ENCODE measurements at places on chromosomes 13 and 19. TPM values are rescaled to one million over a fixed set of nuclear protein-coding genes. Genes with fewer than 3 reads are reported as not detected.
A peak's percentile ranks its signal among the peaks of the same experiment; 100 is the strongest.

DNA sequence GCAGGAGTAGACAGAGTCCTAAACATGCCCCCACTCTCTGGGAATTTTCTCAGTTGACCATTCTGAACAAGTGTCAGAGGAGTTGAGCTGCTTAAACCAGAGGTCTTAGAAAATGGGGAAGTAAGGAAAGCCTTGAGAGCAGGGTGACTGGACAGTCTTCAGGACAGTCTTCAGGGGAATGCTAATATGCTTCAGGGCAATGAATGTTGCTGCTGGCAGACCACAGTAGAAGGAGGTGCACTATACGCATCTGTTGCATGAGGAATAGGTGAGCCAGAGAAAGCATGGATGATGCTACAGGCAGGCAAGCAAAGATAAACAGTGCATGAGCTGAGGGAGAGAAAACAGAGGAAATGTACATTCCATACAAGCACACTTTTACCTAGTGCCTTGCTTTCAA is 196.6 kb upstream of the GPR12 start:
- DNase-seq = no peak

GRCh38 chr19:2273356-2274184 is 8.4 kb downstream of the PEAK3 start:
- peak; percentile 79 for DNase-seq

LRRC8E gene
- polyA plus RNA-seq = not detected

GRCh38 chr19:49331616-49332055 is 3.6 kb upstream of the CD37 start:
- DNase-seq = peak; percentile 49

DNA sequence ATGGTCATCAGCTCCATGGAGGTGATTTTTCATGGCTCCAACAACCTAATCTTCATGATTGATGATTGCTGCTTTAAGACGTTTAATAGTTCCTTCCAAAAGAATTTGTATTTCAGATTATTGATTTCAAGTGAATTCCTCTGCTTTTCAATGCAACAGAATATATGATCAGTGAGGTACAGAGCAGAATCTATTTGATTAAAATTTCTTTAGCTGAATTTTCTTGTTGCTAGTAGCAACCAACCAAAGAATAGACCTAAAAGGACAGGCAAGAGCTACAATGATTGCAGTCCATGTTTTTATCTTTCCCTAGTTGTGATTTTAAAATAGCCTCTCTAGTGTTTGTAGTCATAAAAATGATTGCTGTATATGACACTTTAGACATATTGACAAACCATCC is 76.8 kb upstream of the SCEL start:
- DNase-seq = no peak

- no peak for DNase-seq
Measured at GRCh38 chr19:2454962-2455850, 1.6 kb downstream of the LMNB2 start.

DNA sequence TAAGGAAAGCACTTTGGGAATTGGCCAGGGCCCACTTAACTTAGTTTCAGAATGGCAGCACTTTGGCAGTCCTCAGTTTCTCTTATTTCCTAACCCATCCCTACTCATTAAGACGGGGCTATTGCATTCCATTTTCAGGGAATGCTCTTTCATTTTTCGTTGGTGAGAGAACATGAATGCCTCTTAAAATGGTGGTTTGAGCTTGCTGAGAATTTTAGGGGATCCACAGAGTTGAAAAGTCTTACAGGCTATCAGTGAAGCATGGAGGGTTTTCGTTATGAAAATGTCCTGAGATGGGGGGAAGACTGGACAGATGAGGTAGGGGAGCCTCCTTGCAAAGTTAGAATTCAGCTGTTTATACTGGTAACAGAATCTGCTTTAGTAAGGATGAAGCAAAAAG is 71.4 kb downstream of the LRCH1 start:
- no peak for DNase-seq

USHBP1 gene
- not detected for polyA plus RNA-seq

GRCh38 chr13:44790289-44790688 is 199.0 kb downstream of the NUFIP1 start:
- DNase-seq = no peak

FAM216B gene
- polyA plus RNA-seq = not detected

- no peak for DNase-seq
Measured at GRCh38 chr13:112486386-112487126, 101.4 kb downstream of the TUBGCP3 start.

PABPC3 gene
- 0.09 TPM for polyA plus RNA-seq

DNA sequence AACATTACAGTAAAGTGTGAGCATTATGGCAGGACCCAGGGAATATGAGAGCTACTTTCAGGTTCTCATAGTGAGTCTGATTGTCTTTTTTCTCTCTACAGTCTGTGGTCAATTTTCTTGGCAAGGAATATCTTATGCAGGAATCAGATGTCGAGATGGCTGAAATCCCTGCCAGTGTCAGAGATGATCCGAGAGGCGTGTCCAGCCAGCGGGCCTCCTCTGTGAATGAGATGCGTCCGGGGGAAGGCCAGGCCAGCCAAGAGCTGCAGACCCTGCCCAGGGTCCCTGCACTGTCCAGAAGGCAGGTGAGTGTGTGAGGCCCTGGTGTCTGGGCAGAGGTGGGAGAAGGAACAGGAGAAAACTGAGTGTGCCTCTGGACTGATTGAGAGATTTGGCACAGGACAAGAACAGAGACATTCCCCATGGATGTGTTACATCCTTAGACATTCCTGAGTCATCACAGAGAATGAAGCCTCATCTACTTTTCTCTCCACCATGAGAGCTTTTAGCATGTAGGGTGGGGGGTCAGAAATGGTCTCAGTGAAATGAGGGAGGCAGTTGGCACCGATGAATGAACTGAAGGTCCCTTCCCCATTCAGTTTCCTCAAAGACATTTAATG is 27.3 kb upstream of the EDDM13 start:
- DNase-seq = no peak

DNA sequence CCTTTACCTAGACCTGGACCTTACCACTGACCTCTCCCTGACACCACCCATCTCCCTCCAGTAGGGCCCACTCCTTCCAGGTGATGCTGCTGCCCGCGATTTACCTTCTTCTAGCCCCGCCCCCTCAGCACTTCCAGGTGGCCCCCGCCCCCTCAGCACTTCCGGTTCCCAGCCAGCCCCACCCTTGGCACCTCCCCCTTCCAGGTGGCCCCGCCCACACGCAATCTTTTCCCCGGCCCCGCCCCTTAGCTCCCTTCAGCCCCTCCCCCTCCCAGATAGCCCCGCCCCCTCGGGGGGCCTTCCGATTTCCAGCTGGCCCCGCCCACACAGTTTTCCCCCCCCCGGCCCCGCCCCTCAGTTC is 586 bp downstream of the LIG1 start:
- peak; percentile 92 for DNase-seq

GRCh38 chr19:2812414-2813234 is 7.0 kb upstream of the ZNF554 start:
- DNase-seq = no peak

- DNase-seq = no peak
Measured at GRCh38 chr13:28423010-28423409, 71.9 kb downstream of the FLT1 start.

- no peak for DNase-seq
Measured at GRCh38 chr19:41930926-41931592, 2.8 kb upstream of the ERFL start.

DNA sequence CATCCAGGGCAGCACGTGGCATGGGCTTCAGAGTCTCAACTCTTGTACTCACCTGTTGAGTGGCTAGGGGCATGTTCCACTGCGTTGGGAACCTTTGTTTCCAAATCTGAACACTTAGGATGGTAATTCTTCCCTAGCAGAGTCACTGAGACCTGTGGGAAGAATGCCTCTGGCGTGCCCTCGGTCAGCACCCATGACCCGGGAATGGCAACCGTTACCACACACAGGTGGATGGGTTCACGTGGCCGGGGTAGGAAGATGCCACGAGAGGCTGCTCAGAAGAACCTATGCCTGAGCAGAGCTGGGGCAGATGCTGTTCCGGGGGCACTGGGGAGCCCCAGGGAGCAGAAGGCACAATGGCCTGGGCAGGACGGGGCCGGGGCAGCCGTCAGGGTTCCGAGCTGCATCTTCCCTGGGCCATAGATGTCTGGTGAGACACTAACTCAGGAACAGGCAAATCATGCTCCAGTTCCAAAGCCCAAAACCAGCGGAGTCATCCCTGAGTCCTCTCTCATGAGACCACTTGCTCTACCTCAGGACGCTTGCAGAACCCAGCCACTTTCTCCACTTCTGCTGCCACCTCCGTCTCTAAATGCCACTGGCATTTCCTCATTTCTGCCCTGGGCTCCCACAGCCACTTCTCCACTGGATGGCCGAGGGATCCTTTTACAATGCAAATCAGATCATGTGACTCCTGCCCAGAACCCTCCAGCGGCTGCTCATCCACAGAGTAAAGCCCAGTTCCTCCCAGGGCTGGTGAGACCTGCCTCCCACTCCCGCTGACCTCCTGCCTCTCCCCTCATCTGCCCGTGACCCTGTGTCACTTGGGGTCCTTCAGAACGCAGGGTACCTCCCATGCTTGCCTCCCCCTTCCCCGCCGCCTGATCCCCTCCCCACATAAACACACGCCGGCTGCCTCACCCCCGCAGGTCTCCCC is 36.7 kb downstream of the FAM124A start:
- no peak for DNase-seq

DNA sequence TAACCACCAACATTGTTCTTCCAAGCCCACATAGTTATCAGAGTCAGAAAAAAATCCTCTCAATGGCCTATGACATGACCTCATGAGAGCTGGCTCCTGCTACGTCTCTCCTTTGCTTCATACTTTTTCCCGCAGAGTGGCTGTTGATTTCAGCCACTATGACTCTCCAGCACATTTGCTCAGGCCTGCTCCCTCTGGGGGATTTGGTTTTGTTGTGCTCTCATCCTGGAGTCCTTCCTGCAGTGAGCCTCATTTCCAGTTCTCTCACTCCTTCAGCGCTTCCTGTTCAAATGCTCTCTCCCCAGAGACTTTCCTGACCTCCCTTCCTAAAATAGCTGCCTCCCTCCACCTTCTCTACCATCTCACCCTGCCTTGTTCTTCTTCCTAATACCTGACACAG is 72.0 kb upstream of the USP29 start:
- DNase-seq = no peak

PLK5 gene
- not detected for polyA plus RNA-seq

DNA sequence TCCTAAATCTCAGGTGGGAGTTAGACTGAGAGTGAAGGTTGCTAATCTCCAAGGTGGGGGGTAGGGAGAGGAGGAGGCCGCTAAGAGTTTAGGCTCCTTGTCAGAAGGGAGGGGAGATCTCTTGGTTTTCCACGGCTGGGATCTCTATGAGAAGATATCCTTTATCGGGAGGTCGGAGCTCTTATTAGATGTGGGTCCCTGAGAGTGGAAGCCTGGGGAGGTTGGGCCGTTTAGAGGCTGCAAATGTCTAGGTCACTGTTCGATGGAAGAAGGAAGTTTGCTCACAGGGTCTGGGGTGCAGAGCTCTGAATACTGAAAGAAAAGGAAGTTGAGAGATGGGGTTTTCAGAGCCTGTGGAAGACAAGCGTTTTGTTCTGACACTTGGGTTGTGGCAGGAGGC is 3.8 kb downstream of the MYADM start:
- DNase-seq = no peak

ETV2 gene
- polyA plus RNA-seq = 1.4 TPM

DNA sequence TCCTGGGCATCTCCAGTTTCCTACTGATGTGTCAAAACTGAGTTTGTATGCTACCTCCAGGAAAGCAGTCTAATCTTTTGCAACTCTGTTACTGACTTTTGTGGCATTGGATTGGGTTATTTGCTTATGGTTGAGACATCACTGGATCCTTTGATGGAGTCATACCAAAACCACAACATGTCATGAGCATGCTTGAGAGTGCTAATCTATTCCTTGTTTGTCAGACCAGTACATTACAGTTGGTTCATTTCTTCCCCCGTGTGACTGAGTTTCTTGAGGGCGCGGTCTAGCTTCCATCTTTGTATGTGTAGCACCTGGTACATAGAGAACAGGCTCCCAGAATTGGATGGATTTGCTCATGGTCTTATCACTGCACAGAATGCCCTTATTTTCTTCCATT is 43.2 kb downstream of the SUGT1 start:
- no peak for DNase-seq

DNA sequence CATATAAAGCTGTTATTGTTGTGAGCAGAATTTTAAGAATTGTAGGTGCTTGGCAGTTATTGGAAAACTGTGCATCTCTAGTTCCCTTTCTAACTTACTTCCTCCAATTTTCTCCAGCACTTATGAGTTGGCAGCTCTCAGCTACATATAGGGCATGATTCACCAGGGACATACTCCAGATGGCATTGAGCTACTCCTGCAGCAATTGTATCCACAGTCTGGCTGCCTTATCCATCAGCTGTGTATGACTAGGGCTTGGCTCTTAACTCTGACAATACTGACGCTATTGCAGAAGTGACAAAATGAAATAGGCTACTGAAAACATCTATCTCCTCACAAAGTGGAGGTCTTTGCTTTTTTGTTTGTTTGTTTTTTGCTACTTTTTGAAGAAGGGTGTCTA is 276.7 kb downstream of the POU4F1 start:
- DNase-seq = no peak

GRCh38 chr19:52536448-52536800 is 9.0 kb downstream of the ZNF808 start:
- peak; percentile 41 for DNase-seq

ONECUT3 gene
- polyA plus RNA-seq = not detected

MLLT1 gene
- 2.5 TPM for polyA plus RNA-seq

ERICH6B gene
- not detected for polyA plus RNA-seq

GRCh38 chr19:41617941-41618730 is 8.7 kb downstream of the CEACAM4 start:
- no peak for DNase-seq

GRCh38 chr13:21594715-21595545 is 9.0 kb downstream of the MICU2 start:
- DNase-seq = no peak

DNA sequence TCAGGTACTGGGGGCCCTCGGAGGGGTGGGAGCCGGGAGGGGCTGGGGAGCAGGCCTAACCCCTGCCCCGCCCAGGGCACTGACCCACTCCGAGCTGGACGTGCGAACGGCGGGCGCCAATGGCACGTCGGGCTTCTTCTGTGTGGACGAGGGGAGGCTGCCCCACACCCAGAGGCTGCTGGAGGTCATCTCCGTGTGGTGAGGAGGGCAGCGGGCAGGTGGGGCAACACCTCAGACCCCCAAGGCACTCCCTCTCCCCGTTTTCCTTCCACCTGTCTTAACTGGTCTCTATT is 18.2 kb downstream of the HPN start:
- DNase-seq = no peak

GRCh38 chr13:78709028-78709427 is 50.1 kb upstream of the OBI1 start:
- no peak for DNase-seq

POSTN gene
- not detected for polyA plus RNA-seq

SPIB gene
- 0.52 TPM for polyA plus RNA-seq

NUP58 gene
- 14.5 TPM for polyA plus RNA-seq

Data from CD8-positive, alpha-beta memory T cell (primary cell).